ENCODE measurements at places on chromosomes 5 and 9.

GRCh38 chr5:114984796-114985195, 184.9 kb downstream of the TRIM36 start:
- DNase-seq = no peak

- DNase-seq = no peak
Measured at GRCh38 chr5:29548262-29548661, 1645.2 kb upstream of the CDH6 start.

GRCh38 chr5:94362857-94363256, 255.5 kb downstream of the KIAA0825 start:
- DNase-seq = no peak

DNA sequence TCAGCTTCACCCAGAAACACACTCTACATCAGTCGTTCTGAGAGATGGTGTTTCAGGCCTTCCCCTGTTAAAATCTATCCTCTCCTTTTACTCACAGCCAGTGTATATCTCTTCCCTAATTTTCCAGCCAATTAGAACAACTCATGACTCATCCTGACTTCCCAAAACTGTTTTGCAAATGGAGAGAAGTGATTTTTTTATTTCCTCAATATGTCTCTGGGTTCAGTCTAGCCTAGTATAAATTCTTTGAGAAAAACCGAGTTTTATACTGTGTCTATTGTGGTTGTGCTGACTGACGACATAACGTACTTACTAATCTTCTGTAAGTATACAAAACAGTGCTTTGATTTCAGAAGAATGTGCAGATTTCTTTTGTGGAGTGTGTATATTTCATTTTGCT, 28.4 kb upstream of the CAST start:
- no peak for DNase-seq

- no peak for DNase-seq
Measured at GRCh38 chr9:76077537-76077936, 187.1 kb downstream of the PCSK5 start.

- no peak for DNase-seq
Measured at GRCh38 chr5:146662229-146662628, 146.2 kb upstream of the GPR151 start.

DNA sequence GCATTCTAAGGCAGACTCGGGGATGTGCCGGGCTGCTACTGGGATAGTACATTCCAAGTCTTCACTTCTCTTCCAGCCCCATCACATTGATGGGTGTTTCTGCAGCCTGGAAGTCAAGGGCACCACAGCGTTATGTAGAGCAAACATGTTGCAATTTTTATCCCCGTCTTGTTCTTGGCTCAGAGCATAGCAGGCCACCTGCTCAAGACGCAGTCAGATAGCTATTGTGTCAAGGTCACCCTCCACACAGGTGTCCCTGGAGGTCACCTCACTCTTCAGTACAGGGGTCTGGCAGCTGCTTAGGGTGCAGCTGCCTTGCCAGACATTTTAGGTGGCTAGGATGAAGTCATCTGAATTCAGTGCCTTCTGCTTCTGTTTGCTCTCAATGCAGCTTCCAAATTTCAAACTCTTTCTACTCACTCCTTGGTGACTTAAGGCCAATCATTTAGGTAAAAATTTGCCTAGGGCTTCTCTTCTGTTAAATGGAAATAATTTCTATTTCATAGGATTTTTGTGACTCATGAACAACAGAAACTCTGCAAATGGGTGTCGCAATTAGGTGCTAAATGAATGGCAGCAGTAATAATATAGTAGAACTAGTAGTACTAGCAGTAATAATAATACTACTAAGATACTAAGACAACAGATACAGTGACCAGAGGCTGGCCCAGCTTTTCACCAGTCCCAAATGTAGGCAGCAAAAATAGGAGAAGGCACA, 24.3 kb downstream of the KCNV2 start:
- no peak for DNase-seq

GRCh38 chr9:78470741-78471140, 173.8 kb downstream of the PSAT1 start:
- DNase-seq = no peak

GRCh38 chr5:54458221-54458620, 2.7 kb downstream of the HSPB3 start:
- DNase-seq = no peak

DNA sequence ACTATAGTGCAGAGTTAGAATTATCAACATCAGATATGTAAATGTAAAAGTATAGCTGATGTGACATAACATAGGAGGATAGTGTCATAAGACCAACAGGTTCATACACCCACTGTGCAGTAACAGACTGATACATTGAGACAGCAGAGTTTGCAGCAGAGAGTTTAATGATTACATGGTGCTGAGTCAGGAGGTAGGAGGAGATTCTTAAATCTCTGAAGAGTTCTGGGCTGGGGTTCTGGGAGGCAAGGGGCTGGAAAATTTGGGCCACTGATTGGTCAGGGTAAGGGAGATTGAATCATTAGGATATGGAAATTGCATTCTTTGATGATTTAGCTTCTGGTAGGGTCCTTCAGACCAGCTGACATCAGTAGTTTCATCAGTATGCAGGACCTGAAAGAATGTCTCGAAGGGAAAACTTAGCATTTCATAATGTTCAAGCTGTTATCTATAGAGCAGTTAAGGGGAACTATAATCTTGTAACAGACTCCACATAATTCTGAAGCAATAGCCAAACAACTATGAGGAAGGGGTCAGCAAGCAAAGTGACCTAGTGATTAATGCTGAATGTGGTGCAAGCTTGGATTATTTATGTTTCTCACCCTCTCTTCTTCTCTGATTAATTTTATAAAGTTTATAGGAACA, 35.6 kb downstream of the CCL28 start:
- no peak for DNase-seq

DNA sequence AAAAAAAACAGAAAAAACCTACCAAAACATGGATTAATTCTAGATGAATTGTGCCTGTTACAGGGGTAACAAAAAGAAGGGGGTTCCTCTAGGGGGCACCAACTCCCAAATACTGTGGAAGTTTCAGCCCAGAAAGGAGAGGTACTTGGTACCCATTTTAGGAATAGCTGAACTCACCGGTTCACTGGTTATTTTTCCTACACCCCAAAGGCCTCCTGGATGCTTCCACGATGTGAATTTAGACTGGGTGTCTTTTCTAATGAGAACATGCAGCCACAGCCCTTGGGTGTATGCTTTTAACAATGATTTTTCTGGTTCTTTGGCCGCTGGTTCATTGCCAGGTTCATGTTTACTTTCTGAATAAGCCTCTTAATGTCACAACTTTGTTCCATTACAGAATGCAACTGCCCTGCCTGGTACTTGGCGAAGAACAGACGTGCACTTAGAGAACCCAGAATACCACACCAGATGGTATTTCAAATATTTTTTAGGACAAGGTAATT, 46.7 kb downstream of the GARNL3 start:
- DNase-seq = no peak

GRCh38 chr5:80248378-80248777, 7.5 kb downstream of the SERINC5 start:
- DNase-seq = no peak
